Adipocyte (in vitro differentiated cells): ENCODE measurements at places on chromosomes 11 and 22.

DNA sequence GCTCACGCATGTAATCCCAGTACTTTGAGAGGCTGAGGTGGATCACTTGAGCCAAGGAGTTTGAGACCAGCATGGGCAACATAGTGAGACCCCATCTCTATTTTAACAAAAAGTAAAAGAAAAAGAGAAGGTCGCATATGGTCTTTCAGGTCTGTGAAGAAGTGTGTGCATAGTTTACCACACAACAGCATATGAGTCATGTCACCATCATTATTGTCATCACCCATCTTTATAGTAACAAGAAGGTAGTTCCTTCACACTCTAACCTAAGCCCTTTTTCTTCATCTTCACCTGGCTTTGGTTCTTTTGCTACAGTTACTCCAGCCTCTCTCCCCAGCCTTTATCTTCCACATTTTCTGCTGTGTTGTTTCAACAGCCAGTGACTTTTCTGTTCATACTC is 39.2 kb downstream of the PACS1 start:
- DNase-seq, result no peak

DNA sequence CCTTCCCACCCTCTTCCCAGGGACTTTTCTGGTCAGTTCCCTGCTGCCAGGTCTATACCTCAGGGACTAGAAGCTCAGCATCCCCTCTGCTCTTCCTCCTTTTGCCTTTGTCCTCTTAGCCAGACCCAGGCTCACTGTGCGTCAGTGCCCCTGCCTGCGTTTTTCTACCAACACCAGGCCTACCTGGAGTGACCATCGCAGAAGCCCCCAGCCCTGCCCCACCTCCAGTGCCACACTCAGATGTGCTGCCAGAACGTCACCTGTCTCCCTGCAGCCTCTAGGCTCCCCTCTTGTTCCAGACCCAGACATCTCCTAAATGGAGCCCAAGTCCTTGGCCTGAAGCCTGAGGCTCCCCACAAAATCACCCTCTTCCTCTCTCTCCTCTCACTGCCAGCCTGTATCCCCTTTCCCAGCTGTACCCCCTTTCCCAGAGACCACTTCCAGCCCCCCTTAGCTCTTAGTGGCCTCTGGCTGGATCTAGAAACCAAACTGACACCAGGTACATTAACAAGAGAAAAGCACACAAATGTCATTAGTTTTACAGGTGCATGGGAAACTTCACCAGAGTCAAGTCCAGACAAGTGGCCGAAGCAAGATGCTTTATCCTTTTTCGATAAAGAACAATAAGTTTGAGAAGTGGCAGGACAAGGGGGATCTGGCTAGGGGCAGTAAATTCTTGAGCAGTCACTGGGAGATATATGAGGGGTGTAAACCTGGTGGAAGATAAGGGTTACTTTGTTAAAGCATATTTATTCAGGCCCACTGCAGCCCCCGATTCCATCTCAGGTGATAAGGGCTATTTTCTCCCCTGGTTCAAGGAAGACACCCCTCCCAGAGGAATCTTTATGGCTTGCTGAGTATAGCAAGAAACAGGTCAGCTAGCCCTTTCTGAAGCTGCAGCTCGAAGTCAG is 61.5 kb downstream of the BCR start:
- no peak for DNase-seq

DNA sequence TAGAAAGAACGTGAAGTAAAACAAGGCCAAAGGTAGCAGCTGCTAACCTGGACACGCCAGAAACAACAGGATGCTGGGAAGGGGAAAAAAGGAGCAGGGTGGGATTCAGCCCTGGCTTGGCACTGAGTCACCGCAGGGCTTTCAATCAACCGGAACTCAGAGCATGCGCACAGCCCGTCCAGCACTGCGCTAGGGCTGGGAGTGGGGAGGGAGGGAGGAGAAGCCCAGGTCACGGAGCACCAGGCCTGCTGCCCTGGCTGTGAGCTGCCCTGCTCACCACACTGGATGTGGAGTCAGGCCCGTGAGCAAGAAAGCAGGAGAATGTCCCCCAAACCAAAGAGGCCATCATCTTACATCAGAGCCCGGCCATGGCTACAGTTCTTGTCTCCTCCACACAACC is 51.5 kb downstream of the APOL1 start:
- no peak for DNase-seq

DNA sequence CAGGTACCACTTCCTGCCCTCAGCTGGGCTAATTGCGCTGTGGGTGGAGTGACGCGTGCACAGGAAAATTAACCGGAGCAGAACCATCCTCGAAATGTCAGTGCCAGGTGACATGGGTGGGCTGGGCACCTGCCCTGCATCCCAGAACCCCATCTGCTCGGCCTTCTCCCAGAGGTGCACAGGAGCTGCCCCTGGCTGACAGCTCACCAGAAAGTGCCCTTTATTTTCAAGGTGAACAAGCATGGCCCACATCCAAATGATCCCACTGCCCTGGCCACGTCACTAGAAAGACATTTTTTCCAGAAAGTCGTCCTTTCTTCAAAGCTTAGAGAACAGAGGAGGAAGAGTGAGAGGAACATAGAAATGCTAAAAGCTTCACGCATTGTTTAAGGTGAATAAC is 4.1 kb upstream of the ELFN2 start:
- DNase-seq, result no peak

DNA sequence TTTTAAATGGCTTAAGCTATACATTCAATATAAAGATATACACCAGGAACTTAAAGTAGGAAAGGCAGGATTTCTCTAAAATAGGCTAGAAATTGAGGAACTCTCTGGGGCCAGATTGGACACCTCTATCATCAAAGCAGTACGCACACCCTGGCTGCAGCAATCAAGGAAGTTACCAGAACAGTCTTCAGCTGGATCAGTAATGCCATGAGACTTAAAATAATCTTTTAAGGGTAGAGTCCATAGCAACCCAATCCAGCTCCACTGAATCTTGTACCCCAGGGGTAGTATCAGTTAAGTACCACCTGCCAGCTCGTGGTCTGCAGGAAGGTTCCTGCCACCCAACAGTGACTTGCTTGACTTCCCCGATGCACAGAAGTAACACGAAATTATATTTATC is 3.0 kb downstream of the RDX start:
- DNase-seq, result no peak

DNA sequence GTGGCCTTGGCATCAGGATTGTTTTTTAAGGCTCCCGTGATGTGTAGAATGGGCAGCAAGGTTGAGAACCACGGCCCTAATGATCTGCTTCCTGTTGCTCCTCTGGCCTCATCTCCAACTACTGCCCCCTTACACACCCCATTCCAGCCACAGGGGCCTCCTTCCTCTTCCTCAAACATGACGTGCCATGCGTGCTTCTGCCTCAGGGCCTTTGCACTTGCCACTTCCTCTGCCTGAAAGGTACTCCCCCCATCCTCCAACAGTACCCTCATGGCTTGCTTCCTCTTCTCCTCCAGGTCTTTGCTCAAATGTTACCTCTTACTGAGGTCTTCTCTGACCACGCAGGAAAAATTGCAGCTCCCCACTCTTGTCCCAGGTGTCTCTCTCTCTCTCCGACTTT is 93.9 kb upstream of the CSNK2A3 start:
- no peak for DNase-seq

GRCh38 chr22:32509045-32509444 is 34.4 kb downstream of the FBXO7 start:
- DNase-seq, result no peak

DNA sequence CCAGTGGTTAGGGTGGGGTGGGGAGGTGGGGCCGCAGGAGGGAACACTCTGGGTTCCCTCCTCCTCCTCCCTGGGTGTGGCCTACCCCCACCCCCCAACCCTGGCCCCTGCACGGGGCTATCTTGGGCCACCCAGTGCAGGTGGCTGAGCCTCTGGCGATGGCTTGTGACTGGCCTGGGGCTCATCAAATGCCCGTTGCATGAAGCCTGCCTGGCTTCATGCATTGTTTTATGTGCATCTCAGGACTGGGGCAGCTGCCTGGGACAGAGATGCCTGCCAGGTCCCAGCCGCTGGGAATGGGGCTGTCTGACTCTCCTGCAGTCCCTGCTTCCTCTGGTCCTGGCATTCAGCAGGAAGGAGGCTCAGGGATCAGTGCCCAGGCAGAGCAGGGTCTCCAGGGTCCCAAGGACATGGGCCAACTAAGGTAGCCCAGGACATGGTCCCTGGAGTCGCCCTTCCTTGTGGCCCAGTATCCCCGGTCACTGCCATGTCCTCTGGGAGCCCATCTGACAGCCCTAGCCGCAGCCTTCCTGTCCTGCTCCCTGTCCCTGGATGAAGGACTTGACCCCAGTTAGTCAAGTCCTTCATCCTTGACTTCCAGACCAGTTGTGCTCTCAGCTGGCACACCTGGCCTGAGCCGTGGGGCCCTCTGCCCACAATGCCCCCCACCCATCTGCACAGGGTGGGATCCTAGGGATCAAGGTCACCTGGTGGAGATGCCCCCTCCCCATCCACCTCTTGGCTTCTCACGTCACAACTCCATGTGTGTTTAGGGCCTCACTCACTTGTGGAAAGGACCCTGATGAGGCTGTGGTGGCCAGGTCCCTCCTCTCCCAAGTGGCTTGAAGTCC is 112.1 kb upstream of the FGF3 start:
- DNase-seq, result no peak

DNA sequence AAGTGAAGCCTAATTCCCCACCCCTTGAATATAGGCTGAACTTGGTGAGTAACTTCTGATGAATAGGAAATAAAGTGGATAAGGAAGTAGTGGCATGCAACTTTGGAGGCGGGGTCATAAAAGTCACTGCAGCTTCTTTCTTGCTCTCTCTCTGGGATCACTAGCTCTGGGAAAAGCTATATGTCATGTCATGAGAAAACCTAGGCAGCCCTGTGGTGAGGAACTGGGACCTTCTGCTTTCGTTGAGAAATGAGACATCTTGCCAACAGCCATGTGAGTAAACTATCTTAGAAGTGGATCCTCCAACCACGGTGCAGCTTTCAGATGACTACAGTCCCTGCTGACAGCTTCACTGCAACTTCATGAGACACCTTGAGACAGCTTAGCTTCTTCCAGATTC is 15.7 kb downstream of the ZNF214 start:
- DNase-seq, result no peak

GRCh38 chr11:28983780-28984179 is 875.6 kb downstream of the METTL15 start:
- DNase-seq, result no peak

DNA sequence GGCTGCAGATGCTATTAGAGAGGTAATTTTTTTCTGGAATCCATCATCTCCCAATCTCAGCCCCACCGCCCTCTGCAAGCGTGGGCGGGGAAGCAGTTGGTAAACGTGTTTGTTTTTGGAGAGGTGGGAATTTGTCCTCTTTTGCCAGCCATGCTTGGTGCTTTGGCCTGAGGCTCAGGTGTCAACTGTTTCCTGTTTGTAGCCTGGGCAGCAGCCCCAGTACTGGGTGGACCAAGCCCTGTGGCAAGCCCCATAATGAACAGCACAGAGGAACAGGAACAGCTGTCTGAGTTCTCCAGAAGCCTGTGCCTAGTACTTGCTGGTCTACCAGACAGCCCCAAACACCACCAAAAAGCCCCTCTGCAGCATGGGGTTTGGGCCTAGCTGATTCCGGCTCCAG is 39.6 kb downstream of the POU2F3 start:
- DNase-seq, result no peak

GRCh38 chr11:110199184-110199981 is 97.0 kb downstream of the RDX start:
- peak; percentile 72 for DNase-seq

GRCh38 chr22:22743128-22743760 is 98.8 kb downstream of the GGTLC2 start:
- no peak for DNase-seq
